ENCODE measurements at places on chromosomes 4 and X.

DNA sequence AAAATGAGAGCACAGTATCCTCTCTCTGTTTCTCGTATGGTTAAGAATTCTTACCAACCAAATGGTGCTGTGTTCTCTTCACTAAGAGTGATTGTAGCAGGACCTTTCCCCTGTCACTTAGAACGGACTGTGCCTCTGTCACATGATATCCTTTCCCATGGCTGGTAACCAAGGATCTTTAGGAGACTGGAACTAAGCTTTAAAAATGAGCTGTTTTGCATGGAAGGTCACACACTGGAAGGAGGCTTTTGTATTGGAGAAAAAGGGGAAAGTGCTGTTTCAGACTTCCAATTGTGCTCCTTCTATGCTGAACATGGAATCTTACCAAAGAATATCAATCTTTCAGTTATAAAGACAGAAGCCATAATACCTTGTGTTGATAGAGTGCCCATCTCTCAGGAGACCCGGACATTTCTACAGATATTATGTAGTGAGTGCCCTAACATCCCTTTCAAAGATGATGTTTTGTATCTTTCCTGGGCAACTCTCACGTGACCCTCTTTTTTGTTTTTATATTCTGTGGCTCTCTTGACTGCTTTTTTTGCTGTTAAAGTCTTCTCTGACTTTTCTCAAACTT lies 148.6 kb downstream of the SLC4A4 start:
- DNase-seq, result no peak

GRCh38 chr4:104559502-104559901 lies 64.8 kb upstream of the CXXC4 start:
- DNase-seq, result no peak

GRCh38 chr4:78092850-78093249 lies 35.7 kb downstream of the FRAS1 start:
- DNase-seq, result no peak

GRCh38 chr4:116486401-116486800 lies 599.0 kb downstream of the TRAM1L1 start:
- DNase-seq, result no peak

DNA sequence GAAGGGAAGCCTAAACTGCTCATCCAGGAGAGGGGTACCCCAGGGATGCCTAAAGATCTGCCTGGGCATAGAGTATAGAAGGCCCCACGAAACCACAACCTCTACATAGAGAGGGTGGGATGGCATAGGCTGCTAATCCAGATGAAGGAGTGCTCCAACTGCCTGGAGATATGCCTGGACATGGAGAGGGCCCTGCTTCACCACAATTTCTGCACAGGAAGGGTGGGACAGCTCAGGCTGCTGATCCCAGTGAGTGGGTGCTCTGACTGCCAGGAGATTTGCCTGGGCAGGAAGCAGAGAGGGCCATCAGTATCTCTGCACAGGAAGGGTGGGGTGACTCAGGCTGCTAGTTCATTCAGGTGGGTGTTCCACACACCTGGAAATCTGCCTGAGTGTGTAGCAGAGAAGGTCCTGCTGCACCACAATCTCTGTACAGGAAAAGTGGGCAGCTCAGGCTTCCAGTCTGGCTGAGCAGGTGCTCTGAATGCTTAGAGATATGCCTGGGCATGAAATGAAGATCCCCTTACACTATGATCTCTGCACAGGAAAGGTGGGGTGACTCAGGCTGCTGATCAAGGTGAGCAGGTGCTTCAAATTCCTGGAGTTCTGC lies 61.1 kb downstream of the ZNF518B start:
- no peak for DNase-seq

DNA sequence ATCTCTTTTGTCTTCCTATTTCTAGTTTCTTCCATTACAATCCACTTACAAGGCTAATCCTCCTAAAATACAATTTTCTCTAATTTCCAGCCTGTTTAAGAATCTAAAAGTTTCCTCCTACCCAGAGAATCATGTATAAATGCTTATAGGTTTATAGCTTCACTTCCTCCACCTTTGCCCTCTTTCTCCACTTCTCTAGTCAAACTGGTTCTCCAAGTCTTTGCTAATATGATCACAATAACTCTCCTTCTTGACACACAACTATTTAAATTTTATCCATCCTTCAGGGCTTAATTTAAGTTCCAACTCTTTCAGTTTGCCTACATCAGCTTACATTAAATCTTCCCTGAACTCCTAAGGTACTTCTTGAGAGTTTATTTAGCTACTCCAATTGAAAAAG lies 69.2 kb downstream of the RPS6KA6 start:
- no peak for DNase-seq
